ENCODE measurements at places on chromosomes 3 and 15. TPM values are rescaled to one million over a fixed set of nuclear protein-coding genes. Genes with fewer than 3 reads are reported as not detected.

GRCh38 chr3:160473978-160474377, 24.4 kb upstream of the TRIM59 start:
- DNase-seq: no peak

SERPINI1 gene
- polyA plus RNA-seq: 45.9 TPM

DNA sequence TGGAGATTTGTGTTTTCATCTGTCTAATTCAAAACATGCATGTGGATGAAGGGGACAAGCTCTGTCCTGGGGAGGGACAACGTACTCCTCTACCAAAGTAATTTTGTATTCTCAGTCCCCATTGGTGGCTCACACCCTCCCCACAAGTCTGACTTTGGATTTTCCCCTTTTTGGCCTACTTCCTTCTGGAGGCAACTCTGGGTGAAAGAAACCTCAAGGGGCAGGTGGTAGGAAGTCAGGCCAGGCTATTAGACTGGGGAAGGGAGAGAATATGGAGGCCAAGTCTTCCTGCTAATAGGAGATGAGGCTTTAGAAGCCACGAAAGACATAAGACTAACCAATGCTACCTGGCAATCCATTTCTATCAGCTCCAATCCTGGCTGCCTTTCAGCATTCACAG, 124.9 kb upstream of the RASGRP1 start:
- no peak for DNase-seq

DNA sequence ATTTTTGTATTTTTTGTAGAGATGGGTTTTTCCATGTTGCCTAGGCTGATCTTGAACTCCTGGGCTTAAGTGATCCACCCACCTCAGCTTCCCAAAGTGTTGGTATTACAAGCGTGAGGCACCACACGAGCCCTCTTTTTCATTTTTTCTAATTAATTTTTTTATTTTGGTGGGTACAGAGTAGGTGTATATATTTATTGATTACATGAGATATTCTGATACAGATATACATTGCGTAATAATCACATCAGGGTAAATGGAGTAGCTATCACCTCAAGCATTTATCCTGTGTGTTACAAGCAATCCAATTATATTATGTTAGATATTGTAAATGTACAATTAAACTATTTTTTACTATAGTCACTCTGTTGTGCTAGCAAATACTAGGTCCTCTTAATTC, 66.1 kb downstream of the WDR49 start:
- DNase-seq: no peak

GRCh38 chr3:113436809-113437208, 4.5 kb downstream of the CFAP44 start:
- no peak for DNase-seq

- DNase-seq: no peak
These were observed 28.3 kb downstream of the LMCD1 start for GRCh38 chr3:8529738-8530525.

LRRIQ4 gene
- not detected for polyA plus RNA-seq

GRCh38 chr3:64861684-64862083, 173.9 kb upstream of the ADAMTS9 start:
- no peak for DNase-seq
